IMR-90 (cell line): ENCODE measurements at places on chromosomes 13 and 19.

GRCh38 chr13:105465745-105466144 lies 1069.7 kb downstream of the EFNB2 start:
- DNase-seq: no peak

GRCh38 chr19:46717716-46718143 lies 816 bp upstream of the PRKD2 start:
- no peak for DNase-seq

GRCh38 chr19:33293255-33294057 lies 8.9 kb downstream of the CEBPA start:
- DNase-seq: peak; percentile 71

DNA sequence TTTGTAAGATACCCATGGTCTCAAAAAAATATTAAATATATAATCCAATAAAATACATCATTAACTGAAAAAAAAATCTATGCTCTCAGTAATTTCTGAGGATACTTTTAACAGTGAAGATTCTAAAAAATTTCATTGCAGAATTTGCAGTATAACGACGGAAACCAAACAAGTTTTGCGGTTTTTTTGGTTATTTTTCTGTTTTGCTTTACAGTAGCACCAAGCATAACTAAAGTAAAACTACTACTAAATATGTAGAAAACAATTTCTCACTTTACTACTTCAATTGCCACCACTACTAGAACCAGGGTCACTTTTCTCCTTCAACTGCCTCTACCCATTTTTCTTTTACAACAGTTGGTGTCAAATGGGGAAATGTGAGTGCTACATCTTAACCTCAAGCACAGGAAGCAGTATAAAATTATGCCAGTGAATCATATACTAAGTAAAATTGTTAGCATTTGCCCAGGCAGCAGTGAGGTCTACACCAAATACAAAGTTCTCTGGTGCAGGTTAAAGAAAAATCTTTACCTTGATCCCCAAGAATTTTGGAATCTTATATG lies 24.1 kb downstream of the MICU2 start:
- DNase-seq: no peak

DNA sequence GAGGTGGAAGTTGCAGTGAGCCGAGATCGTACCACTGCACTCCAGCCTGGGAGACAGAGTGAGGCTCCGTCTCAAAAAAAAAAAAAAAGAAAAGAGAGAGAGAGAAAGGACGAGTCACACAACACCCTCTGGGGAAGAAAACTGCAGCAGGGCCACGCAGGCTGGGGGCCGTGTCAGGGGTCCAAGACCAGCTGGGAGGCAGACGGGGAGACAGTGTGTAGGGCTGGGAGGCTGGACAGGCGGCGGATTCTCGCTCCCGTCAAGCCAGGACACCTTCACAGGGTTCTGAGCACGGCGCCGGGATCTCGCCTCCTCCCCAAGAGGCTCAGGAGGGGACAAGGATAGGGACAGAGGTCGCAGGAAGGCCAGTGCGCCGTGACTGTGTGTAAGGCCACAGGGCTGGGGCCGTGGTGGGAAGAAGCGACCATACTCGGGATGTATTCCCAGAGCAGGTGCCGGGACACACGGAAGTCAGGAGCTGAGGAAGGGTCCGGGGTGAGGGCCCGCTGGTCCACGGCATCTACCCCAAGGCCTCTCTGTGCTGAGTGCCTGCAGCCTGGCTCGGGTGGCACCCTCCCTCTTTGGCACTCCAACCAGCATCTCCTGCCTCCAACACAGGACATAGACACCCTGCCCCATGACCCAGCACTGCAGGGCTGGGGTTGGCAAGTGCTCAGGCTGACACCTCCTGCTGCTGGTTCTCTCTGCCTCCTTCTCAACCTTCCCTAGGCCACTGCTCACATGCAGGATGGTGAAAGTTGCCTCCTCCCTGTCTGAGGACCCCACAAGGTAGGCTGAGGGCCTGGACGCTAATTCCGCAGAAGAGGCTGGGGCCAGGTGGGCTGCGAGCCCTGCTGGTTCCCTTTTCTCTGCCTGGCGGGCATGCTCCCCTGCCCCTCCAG lies 21.2 kb downstream of the ZNF787 start:
- DNase-seq: no peak

GRCh38 chr19:19997656-19998268 lies 41.5 kb downstream of the ZNF682 start:
- DNase-seq: no peak

GRCh38 chr13:99258210-99258860 lies at the start of gene GPR18:
GPR18 (minus strand) TSS chr13:99258379; CDS start chr13:99255872, 2,507 bp downstream.
- DNase-seq: peak; percentile 24

- no peak for DNase-seq
Measured at GRCh38 chr19:41919948-41920712, 8.1 kb downstream of the ERFL start.

DNA sequence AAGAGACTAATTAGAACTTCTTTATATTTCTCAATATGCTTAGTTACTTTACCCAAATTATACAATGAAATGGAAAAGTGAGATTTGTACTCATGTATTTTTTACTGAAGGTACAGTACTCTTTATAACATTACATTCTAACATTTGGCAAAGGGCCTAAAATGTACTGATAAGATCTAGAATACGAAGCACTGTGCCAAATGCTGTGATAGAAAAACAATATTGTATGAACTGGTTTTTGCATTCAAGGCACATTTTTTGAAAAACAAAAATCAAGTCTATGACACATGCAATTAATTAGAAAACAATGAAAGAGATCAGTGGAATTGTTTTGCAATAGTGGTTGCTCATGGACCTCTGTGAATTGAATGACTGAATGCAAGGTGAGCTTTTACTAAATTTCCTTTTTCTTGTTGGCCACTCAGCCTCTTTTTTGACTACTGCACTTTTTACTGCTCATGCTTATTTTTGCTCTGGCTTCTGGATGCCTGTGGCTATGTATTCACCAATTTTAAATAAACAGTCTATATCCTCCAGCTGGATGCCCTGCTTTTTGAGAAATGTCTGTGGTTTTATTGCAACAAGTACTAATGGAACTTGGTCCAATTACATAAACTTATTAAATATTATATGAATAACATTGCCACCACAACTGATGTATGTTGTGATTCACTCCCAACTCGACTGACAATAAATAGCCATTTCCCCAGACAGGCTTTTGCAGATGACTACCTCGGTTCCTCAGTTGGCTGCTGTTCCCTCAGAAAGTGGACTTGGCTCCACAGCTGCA lies 41.4 kb upstream of the OBI1 start:
- peak; percentile 31 for DNase-seq

DNA sequence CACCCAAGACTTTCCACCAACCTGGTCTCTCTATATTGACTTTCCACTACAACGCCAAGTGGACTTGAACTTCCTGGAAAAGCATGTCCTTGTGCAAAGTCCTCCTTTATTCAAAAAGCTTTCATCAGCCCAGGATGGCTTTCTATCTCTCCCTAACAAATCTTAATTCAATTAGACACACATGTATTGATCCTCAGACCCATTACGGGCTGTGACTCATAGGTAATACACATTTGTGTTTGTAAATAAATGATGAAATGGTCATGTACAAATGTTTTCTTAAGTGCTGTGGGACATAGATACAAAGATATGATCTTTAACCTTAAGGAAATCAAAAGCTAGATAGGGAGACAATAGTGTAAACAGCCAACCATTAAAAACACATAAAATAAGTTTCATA lies 1189.7 kb downstream of the EFNB2 start:
- no peak for DNase-seq

GRCh38 chr19:39542206-39542605 lies 2.2 kb upstream of the EID2 start:
- no peak for DNase-seq
